ENCODE measurements at places on chromosomes 6 and 20.

DNA sequence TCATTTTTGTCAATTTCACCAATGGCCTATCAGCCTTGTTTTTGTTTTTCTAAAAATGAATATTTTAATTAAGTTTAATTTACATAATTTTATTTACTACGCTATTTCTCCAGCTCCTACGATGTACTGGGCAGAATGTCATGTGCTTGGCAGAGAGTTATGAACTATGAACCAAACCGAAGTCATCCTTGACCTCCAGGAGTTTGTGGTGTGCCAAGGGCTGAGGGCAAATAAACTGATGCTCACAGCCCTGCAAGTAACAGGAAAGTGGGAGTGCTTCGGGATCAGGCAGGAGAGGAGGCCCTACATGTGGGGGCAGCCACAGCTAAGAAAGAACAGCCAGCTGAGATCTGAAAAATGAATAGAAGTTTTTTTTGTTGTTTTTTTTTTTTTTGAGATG, 38.6 kb downstream of the ZNF217 start:
- no peak for DNase-seq

DNA sequence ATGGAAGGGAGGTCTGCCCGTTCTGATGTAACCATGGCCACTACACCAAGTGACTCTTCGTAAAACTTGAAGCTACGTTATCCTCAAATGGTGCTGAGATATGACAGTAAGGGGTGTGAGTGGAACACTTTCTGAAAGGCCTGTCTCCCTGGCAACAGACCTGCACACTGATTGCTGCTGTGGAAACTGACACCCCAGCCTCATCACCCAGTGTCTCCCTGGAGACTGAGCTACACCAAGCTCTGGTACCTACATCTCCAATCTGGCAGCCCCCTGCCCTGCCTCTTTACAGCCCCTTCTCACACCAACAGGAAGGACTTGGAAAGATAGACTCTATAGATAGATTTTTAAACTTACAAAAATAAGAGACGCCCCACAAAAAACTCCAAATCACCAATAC, 13.2 kb downstream of the PI16 start:
- no peak for DNase-seq

- no peak for DNase-seq
Observed at GRCh38 chr20:18727032-18727508, 86.5 kb upstream of the SCP2D1 start.

GRCh38 chr20:63754008-63754407, 14.4 kb downstream of the SLC2A4RG start:
- no peak for DNase-seq

GRCh38 chr20:34861386-34862084, 11.1 kb downstream of the GGT7 start:
- no peak for DNase-seq

- DNase-seq, result no peak
Observed at GRCh38 chr6:21995318-21995717, 301.5 kb downstream of the PRL start.

GRCh38 chr6:109373762-109374161, 8.5 kb downstream of the CD164 start:
- DNase-seq, result peak; percentile 93

- DNase-seq, result no peak
Observed at GRCh38 chr6:145278163-145278807, 457.0 kb downstream of the EPM2A start.

DNA sequence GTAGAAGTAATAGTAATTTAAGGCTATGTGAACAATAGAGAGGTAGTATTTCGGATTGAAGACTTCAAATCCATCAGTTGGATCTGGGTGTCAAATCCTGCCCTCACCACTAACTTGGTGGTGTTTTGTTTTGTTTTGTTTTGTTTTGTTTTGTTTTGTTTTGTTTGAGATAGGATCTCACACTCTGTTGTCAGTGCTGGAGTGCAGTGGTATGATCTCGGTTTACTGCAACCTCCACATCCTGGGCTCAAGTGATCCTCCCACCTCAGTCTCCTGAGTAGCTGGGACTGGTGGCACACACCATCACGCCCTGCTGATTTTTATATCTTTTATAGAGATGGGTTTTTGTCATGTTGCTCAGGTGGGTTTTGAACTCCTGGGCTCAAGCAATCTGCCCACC, 129.4 kb upstream of the ZNF217 start:
- DNase-seq, result no peak

GRCh38 chr20:4691753-4692152, 30.0 kb upstream of the PRND start:
- no peak for DNase-seq

All from activated CD4-positive, alpha-beta T cell treated with anti-CD3 and anti-CD28 coated beads, Interleukin-10, Interleukin-2, amounts not matched to agents 100 ng/mL and 50 ng/mL, durations not matched to agents 16 hours and 8 hours (primary cell).